ENCODE measurements at places on chromosomes 6 and 20.

GRCh38 chr6:40764726-40765125, 177.6 kb upstream of the LRFN2 start:
- DNase-seq = no peak

- DNase-seq = no peak
These were observed 789.2 kb upstream of the SLC35B3 start for GRCh38 chr6:9224539-9224938.

DNA sequence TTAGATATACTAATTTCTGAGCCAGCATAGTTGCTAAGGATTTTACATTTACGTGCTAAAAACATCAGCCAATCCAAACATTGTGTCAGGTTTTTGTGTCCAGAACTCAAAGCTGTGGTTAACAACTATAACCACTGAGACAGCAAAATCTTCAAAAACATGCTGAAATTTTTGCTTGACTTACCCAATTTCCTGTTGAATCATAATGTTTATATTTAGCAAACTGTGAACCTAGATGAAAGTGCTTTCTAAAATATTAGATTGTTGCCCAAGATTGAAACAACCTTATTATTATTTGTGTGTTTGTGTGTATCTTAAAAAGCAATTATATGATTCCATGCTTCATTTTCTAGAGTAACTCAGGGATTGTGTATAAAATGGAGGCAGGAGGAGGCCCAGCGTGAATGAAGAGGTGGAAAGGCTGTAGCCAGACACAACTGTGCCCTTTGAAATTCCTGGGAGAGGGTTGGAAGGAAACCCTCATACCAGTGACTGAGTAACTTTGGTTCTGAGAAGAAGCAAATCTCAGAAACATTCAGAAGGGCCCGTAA, 48.0 kb downstream of the ARMC2 start:
- no peak for DNase-seq

DNA sequence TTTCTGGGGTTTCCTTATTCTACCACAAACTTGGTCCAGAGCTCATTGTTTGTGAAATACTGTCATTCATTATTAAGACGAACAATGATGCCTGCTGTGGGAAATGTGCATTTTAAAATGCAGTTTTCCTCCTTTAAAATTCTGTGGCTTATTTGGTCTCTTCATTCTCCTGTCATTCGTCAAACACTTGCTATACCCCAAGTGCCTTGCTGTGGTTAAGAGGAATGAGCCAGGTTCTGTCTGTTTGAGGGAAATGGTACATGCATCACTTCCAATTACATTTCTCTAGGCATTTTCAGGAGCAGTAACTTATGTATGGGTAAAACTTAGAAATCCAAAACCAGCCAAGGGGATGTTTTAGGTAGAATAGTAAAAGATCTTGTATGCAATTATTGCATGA, 1087.7 kb downstream of the KIF16B start:
- DNase-seq = no peak

- DNase-seq = no peak
These were observed 5.9 kb downstream of the FOXA2 start for GRCh38 chr20:22578221-22579118.
